ENCODE measurements at places on chromosomes 3 and 15. TPM values are rescaled to one million over a fixed set of nuclear protein-coding genes. Genes with fewer than 3 reads are reported as not detected.

- DNase-seq, result no peak
Measured at GRCh38 chr15:49901996-49902684, 216.9 kb downstream of the ATP8B4 start.

Gene REC114
- polyA plus RNA-seq, result not detected

Gene ZDHHC3
- 93.8 TPM for polyA plus RNA-seq

DNA sequence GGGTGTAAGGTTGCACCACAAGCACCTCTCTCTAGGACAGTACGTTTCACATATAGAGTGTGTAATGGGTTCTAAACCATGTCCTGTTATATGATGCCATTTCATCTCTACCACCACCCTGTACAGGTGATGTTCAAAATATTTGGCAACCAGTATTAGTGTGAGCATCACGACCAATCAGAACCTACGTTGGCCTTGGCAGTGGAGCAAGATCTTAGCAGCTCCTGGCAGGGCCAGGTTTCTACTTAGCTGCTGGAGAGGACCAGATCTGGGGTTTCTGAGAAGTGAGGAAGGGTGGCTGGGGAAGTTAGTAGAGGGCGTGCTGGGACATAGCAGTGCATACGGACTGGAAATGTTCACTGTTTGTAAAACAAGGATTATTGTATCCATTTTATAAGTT is 23.1 kb upstream of the MITF start:
- no peak for DNase-seq

- DNase-seq, result no peak
Measured at GRCh38 chr3:36920884-36921567, 23.8 kb downstream of the TRANK1 start.

Gene MASP1
- polyA plus RNA-seq, result 8.7 TPM

Gene UBA7
- 40.7 TPM for polyA plus RNA-seq
